ENCODE measurements at places on chromosomes 12 and 14.

DNA sequence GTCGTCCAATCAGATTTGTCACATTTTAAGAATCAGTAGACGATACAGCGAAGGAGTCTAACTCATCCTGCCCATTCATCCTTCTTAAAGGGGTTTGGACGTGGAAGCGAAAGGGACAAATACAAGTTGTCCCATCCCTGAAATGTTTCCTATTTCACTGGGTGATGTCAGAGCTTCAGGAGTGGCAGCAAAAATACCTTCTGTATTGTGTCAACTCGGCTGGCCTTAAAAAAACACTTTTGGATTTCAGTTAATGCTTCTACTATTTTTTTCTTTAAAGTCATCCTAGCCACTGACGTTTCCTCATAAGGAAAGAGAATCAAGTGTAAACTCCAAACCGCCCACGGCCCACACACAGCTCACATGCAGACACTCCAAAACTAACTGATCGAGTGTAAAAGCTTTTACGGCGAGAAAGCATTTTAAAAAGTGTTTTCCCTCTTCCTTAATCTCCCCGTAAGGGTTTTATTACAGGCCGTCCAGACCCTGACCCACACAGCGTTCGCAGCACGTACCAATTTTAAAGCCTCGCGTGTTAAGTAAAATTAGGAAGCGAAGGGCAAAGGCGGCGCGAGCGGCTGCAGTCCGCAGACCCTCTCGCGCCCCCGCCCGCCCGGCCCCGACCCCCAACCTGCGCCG, 593 bp downstream of the CFL2 start:
- peak; percentile 30 for DNase-seq

GRCh38 chr12:110498984-110499706, 2.8 kb downstream of the VPS29 start:
- no peak for DNase-seq

- DNase-seq = no peak
Measured at GRCh38 chr12:124622331-124622730, 54.9 kb upstream of the NCOR2 start.

DNA sequence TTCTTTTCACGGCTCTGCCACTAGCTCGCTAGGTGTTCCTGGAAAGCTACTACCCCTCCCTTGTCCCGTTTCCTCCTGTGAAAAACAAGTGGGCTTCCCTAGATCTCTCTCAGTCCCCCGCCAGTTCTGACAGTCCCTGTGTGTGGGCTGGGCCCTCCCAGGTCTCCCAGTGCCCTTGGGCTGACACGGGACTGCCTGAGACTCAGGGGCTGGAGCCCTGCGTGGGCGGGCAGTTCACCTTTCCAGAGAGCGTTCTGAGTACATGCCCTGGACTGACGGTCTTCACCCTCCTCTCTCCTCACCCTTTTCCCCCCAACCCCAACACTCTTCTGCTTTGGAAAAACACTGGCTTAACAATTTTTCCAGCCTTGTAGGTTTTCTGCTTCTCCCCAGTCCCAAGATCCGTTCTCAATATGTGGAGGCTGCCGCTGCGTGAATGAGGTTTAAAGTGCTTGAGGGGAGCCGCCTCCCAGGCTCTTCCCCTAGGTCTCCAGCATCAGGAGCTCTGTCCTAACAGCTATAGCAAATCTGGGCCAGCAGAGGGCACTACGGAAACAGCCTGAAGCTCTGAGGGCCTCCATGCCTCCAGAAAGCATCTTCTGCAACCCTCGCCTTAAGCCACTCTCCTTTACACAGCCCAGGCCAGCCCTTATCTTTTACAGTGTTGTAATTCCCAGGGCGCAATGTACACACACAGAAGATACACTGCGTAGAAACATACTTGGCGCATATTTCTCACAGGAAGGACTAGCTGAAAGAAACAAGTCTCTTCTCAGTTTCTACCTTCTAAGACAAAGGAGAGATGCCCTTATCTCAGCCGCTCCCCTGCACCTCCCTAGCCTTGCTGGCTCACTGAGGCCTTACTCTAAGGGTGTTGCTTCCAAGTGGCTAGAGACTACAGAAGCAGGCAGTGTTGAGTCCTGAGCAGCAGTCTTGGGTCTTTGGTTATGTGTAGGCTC, 10.4 kb upstream of the DCD start:
- peak; percentile 63 for DNase-seq

- DNase-seq = no peak
Measured at GRCh38 chr14:73695082-73695481, 19.1 kb downstream of the PNMA1 start.
